ENCODE measurements at places on chromosomes 7 and 10.
A peak's percentile ranks its signal among the peaks of the same experiment; 100 is the strongest.

DNA sequence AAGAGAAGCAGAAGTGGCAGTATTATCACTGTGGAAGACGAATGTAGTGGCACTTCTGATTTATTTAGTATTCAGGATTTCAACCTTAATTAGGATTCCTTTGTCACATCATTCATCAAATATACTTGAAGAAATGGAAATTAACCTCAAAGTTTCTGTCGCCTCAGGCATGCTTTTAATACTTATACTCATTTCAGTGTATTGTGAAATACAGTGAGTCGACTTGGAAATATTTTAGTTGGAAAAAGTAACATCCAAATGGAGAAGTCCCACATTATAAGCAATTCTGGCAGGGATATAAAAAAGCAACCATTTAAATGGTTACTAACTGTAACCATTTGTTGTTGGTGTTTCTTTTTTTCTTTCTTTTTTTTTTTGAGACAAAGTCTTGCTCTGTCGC, 648.8 kb downstream of the ARL4A start:
- peak; percentile 30 for DNase-seq

GRCh38 chr7:74401137-74401859, 52.4 kb upstream of the GTF2IRD1 start:
- peak; percentile 47 for DNase-seq

DNA sequence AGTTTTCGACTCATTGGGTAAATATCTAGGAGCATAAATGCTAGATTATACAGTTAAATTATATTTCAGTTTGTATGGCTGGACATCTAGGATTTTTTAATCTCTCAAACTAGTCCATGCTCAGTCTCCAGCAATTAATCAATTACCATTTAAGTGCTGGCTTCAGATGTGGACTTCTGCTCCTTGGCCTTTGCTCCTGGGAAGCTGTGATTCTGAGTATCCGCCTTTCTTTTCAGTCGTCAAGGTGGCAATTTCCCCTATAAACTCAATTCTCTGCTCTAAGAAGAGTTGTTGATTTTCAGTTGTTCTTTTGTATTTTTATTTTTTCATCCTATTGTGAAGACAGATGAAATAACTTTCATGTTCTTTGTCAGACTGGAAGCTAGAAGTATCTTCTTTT, 23.7 kb downstream of the TFPI2 start:
- DNase-seq, result no peak

DNA sequence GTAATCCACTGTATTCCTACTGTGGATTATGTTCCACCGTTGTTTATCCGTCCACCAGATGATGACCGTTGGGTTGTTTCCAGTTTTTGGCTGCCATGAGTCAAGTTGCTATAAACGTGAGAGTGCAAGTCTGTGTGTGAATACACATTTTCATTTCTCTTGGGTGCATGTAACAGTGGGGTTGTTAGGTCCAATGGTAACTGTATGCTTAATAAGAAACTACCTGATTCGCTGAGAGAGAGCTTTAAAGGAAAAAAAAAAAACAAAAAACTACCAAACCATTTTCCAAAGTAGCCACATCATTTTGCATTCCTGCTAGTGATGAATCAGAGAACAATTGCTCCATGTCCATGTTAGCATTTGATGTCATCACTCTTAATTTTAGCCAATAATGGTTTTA, 15.9 kb downstream of the UBN2 start:
- peak; percentile 64 for DNase-seq

- DNase-seq, result no peak
Observed at GRCh38 chr7:69652947-69653701, 54.8 kb downstream of the AUTS2 start.

DNA sequence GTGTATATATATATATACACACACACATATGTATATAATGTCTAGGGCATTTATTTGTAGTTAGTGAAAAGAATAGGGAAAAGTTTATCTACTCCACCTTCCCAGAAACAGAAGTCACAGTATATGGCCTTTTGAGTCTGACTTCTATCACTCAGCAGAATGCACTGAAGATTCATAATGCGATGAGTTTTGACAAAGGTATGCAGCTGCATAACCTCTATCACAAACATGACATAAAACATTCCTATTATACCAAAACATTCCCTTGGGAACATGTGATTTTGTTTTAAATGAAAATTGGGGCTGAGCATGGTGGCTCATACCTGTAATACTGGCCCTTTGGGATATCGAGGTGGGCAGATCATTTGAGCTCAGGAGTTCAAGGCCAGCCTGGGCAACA, 137.3 kb upstream of the EEPD1 start:
- peak; percentile 43 for DNase-seq

DNA sequence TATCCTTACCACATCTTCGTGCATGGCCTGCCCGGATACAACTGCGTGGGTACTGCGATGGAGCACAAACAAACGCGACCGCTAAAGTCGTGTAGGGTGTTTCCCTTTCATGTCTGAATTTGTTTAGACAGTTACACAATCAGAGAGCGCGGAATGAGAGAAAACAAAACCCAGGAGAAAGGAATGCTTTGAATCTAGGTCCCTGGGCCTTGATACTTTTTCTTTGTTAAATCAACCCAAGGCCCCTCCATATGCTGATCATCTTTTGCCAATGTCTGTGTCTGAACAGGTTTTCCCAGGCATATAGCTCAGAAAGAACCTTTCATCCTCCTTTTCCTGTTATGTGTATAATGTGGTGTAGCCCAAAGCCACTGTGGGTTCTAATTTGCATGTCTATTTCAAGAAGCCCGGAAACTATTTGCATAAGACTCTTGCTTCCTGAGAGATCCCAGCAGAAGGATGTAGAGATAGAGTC, 145.8 kb downstream of the FRMD4A start:
- DNase-seq, result no peak

DNA sequence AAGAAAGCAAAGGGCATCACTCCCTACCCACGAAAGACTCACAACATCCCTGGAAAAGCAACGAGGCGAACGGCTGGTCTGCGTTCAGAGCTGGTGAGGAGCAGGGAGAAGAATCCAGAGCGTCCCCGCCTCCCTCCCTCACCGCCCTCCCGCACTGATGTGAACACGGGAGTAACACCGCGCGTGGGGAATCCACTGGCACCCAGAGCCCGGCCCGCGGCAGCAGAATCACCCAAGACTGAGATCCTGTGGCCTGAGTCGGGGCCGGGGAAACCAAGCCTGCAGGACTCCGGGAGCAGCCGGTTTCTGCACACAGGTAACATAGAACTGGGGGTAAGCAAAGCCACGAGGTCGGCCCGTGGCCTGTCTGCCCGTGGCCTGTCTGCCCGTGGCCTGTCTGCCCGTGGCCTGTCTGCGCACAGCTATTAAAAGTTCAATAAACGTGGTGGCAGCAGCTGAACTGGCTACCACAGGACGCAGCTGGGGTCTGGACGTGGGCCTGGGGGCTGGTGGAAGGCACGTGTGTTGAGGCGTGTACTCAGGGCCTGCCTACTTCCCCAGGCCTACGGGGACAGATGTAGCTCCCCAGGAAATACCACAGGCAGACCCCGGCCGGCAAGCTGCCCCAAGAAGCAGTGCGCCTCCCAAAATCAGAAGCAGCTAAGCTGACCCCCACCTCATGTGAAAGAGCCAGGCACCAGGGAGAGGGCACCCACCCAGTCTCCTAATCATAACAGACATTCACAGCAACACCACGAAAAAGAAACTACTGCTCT, 23.0 kb downstream of the DIP2C start:
- DNase-seq, result no peak

- no peak for DNase-seq
Observed at GRCh38 chr7:48004638-48005037, 24.3 kb downstream of the SUN3 start.

DNA sequence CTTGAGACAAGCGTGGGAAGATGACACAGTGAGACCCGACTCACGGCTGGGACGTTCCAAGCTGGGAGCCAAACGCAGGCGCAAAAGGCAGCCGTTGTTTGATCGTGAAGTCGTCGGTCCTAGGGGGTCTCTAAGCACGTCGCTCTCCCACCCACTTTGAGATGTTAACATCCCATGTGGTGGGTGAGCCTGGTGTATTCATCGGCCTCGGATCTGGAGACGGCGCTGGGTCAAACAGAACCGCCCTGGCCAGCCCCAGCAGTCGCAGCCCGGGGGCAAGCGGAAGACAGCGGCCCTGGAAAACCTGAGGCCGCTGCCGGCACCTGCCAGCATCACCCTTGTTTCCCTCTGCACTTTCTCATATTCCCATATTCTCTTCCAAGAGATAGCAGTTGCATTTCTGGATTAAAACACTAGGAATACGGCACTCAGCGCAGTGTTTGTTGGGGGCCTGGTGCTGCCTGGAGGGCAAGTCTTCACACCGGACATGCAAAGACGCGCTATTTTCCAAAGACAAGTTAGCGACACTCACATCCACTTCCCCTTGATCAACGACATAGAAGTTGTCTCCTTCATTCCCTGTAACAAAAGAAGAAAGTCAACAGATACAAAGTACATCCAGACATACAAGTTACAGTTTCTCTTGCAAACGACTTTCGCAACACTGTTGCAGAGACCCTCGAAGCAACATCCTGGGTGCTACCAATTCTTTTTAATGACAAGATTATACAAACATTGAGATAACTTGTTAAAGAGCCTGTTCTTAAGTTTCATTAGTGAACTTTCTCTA, 86.2 kb upstream of the PDGFA start:
- DNase-seq, result no peak

- DNase-seq, result no peak
Observed at GRCh38 chr7:100571829-100572116, 1.9 kb downstream of the SAP25 start.

- no peak for DNase-seq
Observed at GRCh38 chr7:17952387-17952786, 12.1 kb upstream of the SNX13 start.

- DNase-seq, result no peak
Observed at GRCh38 chr7:36400036-36400435, 10.4 kb downstream of the ANLN start.

- DNase-seq, result peak; percentile 38
Observed at GRCh38 chr10:69224862-69225657, 4.9 kb downstream of the HKDC1 start.

GRCh38 chr7:36668080-36668479, 56.2 kb downstream of the AOAH start:
- DNase-seq, result no peak

GRCh38 chr7:15376600-15376999, 185.2 kb downstream of the AGMO start:
- DNase-seq, result no peak

- DNase-seq, result no peak
Observed at GRCh38 chr7:50663396-50664102, 98.3 kb upstream of the DDC start.

DNA sequence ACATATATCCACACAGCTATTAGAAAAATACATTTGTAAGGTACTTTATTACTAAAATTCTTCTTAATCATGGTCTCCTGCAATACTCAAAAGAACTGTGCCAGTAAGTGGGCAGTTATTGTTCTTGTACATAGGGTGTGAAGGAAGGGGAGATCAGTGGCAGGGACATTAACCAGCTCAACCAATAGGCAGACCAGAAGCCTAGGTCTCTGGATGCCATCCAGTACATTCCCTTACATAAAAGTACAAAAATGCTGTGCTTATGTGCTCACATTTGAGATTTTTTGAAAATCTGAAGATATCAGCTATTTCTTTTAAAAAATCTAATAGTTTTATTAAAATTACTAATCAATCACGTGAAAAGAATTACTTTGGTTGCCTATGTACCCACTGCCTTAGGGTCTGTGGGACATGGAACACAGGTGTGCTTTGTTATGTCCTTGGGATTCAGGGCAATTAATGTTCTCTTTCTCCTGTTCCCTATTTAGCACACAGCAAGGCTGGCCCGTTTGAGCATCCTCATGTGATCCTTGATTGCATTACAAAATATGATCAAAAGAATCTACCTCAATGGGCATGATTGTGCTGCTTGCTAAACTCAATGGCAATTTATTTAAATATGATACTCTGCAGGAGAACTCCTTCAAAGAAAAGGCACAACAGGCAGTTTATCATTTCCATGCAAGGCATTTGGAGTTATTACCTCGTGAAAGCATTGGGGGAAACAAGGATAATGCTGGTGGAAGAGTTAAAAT, 22.7 kb downstream of the TWIST1 start:
- DNase-seq, result no peak

GRCh38 chr7:28180364-28181147, at the start of gene JAZF1:
JAZF1 (minus strand) TSS chr7:28180795.
- DNase-seq, result no peak

- DNase-seq, result no peak
Observed at GRCh38 chr7:22587322-22587721, 87.3 kb upstream of the STEAP1B start.
